Mesenchymal stem cell (in vitro differentiated cells and primary cell): ENCODE measurements at places on chromosomes 12 and 14.
A peak's percentile ranks its signal among the peaks of the same experiment; 100 is the strongest.

DNA sequence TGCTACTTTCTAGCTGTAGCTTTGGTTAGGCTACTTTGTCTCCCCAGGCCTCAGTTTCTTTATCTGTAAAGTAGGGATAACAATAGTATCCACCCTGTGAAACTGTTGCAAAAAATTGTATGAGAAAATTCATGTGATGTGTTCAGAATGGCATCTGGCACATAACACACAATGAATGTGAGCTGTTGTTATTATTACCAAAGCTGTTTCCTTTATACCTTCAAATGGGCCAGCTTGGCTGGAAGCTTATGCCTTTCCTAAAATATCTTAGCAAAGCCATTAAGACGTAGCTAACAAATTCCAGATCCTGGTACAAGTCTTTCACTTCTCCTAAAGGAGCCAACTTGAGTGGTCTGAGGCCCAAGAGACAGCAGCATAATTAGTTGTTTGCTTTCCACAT lies 25.2 kb upstream of the MANSC4 start:
- no peak for DNase-seq
- no peak overlapping the region for H3K4me3 ChIP-seq
- no peaks in the 10 kb centered on the region for H3K4me1 ChIP-seq
- no peaks in the 10 kb centered on the region for H3K27me3 ChIP-seq

DNA sequence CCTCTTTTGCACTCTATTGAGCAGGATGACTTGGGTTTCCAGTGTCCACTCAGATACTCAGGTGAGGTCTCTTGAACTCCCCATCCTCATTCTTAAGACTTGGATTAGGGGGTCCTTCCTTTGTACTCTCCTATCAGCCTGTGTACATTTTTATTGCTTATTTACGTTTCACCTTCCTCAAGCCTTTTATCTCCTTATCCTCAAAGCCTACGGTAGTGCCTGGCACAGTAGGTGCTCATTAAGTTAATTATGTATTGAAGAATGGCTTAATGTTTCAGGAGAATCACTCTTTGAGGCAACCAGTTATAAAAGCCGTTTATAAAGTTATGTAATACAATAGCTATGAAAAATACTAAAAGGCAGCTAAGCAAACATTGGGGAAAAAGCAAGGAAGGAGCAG lies 315.7 kb downstream of the NPAS3 start:
- H3K36me3 ChIP-seq: no peaks in the 10 kb centered on the region
- no peak overlapping the region for H3K4me3 ChIP-seq
- no peak for DNase-seq
- no peaks in the 10 kb centered on the region for H3K27me3 ChIP-seq
- no peaks in the 10 kb centered on the region for H3K4me1 ChIP-seq

GRCh38 chr12:112023759-112024396 lies 10.7 kb downstream of the ERP29 start:
- no peak overlapping the region for H3K27ac ChIP-seq
- peaks cover 2% of the 10 kb centered on the region for H3K4me1 ChIP-seq
- H3K27me3 ChIP-seq: no peaks in the 10 kb centered on the region
- H3K4me3 ChIP-seq: no peak overlapping the region

- no peaks in the 10 kb centered on the region for H3K4me1 ChIP-seq
- H3K27ac ChIP-seq: no peak overlapping the region
- peaks cover 55% of the 10 kb centered on the region for H3K36me3 ChIP-seq
- DNase-seq: peak; percentile 78
These were observed 70.1 kb upstream of the STRN3 start for GRCh38 chr14:31096255-31096654.

DNA sequence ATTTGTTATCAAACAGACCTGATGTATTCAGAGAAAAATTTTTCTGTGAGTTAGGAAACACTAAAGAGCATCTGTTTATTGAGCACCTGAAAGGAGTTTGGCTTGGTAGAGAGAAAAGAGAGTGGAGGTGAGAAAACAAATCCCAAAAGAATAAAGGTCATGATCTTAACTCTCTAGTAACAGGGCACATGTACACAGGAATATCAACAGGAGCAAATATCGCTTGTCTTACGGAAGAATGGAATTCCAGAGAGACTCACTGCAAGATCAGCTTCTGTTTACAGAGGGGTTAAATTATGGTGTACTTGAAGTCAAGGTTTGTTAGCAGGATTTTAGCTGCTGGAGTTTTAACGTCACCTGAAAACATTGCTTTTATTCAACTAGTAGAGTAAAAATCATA lies 78.8 kb downstream of the SPPL3 start:
- no peaks in the 10 kb centered on the region for H3K4me1 ChIP-seq
- DNase-seq: peak; percentile 18
- H3K27ac ChIP-seq: no peak overlapping the region
- no peaks in the 10 kb centered on the region for H3K36me3 ChIP-seq
- H3K27me3 ChIP-seq: no peaks in the 10 kb centered on the region
